ENCODE measurements at places on chromosomes 4 and X.

- DNase-seq = no peak
These were observed 326.4 kb downstream of the PPP3CA start for GRCh38 chr4:101020956-101021355.

DNA sequence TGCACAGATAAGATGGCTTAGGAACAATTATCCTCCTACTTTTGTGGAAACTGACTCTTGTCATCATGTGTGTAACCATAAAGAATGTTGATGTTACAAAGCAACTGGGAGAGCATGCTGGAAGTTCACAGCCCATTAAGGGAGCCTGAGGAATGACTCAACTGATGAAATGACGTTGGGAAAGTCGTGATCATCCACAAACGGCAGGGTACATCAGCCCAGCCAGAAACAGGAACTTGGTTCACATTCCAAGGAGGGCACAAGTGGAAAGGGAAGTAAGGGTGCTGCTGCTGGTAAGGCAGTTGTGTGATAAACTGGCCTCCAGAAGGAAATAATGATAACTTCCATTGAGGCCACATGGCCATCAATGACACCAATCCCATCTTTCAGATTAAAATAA, 6.7 kb downstream of the TEC start:
- DNase-seq = no peak

- DNase-seq = no peak
These were observed 129.9 kb downstream of the SPRY1 start for GRCh38 chr4:123526511-123526910.

GRCh38 chr4:30837131-30837539, 117.0 kb downstream of the PCDH7 start:
- DNase-seq = no peak

DNA sequence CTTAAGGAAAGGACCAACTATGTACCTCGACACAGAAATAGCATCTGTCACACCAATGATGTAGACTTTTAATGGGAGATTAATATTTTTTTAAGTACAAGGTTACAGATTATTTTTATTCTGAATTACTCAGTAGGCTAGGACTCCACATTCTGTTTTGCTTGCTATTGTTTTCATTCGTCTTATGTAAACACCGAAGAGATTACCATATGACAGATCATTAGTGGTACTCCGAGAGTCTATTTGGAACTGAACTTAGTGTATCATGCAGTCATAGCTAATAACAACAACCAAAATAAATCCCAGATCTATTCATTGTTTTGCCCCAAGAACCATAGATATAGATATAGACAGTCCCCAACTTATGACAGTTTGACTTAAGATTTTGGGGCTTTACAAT, 139.7 kb upstream of the SPRY1 start:
- no peak for DNase-seq

DNA sequence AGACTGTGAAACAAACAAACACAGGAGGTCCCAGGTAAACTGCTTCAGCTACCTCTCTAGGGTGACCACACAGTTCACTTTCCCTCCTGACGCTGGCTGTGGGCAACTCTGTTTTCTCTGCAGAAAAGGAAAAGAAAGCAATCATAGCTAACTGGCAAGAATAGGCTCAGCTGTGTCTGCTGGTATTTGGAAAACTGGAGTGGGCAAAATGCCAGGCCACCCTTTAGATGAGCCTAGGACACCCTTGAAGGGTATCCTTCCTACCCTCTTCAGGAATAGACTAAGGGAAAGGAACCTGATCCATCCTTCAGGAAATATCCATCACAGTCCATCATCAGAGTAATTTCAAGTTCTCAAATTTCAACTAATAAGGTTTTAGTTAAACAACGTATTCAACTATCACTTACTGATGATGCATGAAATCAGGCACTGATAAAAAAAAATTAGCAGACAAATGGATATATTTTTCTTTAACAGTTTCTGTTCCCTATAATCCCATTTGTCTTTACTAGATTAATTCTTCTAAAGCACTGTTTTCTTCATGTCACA, 60.9 kb downstream of the CAMK2D start:
- DNase-seq = no peak

- no peak for DNase-seq
These were observed 135.2 kb downstream of the SLIT2 start for GRCh38 chr4:20386906-20387305.

DNA sequence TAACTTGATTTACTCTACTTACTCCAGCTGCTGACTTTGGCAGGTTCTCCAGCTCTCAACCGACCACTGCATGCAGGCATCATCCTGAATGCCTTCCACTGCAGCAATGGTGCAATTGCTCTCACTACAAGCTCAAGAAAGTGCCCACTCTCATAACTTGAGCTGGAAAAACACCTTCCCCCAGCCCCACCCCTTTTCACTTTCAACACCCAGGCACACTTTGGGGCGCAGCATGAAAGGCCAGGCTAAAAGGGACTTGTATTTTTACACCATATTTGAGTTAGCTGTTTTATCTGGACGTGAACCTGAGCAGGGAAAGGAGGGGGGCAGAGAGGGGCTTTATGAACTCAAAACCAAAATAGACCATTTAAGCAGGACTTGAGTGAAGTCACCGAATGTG, 274.5 kb downstream of the RAB28 start:
- DNase-seq = no peak

DNA sequence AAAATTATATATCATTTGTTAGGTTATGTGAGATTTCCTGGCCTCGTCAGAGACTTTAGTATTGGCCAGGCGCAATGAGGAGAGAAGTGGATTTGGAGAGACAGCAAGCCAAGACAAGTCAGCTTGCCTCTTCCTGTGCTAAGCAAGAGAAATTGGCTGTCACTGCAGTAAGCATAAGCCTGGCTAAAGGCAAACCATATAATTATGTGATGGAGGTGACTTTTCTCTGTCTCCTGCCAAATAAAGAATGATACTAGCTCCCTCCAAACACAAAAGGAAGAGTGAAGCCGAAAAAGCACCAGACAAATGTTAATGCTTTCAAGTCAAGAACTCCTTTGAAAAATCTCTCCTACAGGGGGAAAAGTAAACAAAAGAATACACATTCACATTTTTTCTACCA, 2246.0 kb downstream of the ARAP2 start:
- no peak for DNase-seq

- DNase-seq = no peak
These were observed 158.4 kb downstream of the UBE2NL start for GRCh38 chrX:144042271-144042670.

DNA sequence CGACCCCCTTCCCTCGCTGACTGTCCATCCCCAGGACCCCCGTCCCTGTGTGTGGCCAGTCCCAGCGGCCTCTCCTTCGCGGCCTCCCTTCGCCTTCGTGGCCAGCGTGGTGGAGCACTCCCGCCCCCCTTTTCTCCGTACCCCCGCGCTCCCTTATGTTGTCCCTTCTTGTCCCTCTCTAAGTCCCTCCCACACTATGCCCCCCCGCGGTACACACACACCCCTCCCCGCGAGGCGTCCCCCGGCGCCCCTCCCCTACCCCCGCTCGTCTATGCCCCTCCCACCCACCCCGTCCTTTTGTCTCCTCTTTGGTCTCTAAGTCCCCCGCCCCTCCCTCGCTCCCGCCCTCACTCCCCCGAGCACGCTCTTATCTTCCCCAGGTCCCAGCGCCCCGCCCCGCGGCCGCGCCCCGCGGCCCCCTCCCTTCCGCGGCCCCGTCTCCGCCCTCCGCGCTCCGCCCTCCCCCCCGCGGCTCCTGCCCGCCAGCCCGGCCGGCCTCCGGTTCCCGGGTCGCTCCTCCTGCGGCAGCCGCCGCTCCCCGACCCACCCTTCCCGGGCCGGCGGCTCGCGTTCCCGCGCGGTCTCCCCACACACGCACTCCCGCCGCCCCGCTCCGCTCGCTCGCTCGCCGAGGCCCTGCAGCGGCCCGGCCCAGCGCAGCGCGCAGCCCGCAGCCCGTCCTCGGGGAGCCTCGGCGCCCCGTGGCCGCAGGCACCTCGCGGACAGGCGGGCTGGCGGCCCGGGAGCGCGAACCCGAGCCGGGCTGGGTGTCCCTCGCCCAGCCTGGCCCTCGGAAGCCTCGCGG, 26.3 kb downstream of the UTP14A start:
- DNase-seq = peak; percentile 55

GRCh38 chr4:101008503-101008902, 338.8 kb downstream of the PPP3CA start:
- no peak for DNase-seq

GRCh38 chr4:8516996-8517550, 63.1 kb upstream of the GPR78 start:
- DNase-seq = no peak

DNA sequence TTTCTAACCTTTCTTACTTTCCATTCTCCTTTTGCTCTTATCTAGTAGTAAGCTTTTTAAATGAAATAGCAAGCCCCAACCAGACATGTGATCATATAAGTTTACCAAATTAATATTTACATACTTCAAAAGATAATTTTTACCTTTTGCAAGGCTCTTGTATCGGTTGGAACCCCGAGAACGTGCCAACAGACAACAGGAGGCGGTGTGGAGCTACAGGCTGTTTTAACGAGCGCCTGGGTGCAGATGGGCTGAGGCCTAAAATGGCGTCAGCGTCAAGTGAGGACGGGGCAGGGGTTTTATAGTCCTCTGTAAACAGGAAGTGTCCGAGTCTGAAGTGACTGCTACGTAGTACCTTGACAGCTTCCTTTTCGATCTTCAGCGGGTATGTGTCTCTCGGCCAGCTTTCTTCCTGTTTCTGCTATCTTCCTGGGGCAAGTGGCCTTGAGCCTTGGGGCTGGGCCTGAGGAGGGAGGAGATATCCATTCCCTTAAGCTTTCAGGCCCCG, 342.7 kb downstream of the GALNTL6 start:
- DNase-seq = no peak

DNA sequence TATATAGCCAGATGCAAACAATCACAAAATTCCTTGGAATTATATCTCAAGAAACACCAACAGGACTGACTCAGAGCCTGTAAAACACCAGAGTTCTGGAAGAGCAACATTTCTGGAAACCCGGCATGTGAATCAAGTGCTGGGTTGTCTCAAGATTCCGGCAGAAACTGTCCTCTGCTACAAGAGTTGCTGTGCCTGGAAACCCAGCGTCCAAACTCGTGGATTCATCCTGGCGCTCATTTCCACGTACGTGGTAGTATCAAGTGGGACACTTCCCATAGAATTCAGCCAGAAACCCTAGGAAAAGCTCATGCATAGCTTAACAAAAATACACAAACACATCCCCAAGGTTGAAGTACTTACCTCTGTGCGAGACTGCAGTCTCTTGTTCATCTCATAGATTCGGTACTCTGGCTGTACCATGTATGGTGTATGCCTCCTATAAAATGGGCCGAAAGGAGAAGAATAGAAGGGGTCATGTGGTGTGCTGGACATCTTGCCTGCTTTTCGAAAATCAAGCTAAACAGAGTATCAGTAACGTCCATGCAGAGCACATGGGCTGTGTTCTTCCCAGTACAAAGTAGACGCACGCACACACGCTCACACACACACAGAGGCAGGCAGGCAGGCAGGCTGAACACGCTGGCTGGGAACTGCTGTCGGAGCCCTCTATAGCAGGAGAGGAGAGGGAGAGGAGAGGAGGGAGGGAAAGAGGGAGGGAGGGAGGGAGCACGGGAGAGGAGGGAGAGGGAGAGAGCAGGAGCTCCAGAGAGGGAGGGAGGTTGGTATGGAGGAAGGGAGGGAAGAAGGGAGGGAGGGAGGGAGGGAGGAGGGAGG, at the start of gene LDB2:
LDB2 (minus strand) TSS at position 655 of the 837 bp plus-strand sequence.
- DNase-seq = no peak

DNA sequence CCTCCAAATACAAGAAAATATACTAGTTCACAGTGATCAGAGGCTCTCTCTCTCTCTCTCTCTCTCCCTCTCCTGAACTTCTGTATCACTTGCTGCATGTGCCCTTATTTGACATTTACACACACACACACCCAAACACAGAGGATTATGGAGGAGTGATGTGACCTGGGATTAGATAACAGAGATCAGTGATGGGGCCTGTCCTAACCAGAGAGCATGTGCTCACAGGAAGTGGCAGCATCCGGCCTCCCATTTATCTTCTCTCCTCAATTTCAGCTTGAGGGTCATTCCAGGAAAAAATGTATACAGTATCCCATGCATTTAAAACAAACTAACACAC, 143.0 kb downstream of the TSPAN5 start:
- DNase-seq = no peak

DNA sequence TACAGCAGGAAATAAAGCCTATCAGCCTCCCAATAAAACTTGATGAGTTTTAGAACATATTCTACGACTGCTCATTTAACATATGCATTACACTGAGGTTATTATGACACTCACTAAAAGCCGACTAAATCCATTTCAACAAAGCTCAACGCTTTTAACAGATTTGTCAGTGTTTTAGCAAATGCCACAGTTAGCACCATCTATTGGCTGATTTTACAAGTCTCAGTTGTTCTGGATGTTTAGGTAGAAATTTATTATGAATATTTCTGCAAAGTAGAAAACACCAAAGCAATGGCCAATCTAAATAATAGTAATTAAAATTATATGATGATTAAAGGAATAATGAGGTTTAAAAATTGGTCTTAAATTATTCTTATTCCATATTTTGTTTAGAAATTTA, 993.2 kb upstream of the PCDH7 start:
- no peak for DNase-seq

- no peak for DNase-seq
These were observed 86.6 kb downstream of the MID1 start for GRCh38 chrX:10533696-10534365.

- no peak for DNase-seq
These were observed 41.5 kb downstream of the GATB start for GRCh38 chr4:151718984-151719955.

GRCh38 chrX:37302569-37302968, 46.6 kb upstream of the PRRG1 start:
- DNase-seq = peak; percentile 7

DNA sequence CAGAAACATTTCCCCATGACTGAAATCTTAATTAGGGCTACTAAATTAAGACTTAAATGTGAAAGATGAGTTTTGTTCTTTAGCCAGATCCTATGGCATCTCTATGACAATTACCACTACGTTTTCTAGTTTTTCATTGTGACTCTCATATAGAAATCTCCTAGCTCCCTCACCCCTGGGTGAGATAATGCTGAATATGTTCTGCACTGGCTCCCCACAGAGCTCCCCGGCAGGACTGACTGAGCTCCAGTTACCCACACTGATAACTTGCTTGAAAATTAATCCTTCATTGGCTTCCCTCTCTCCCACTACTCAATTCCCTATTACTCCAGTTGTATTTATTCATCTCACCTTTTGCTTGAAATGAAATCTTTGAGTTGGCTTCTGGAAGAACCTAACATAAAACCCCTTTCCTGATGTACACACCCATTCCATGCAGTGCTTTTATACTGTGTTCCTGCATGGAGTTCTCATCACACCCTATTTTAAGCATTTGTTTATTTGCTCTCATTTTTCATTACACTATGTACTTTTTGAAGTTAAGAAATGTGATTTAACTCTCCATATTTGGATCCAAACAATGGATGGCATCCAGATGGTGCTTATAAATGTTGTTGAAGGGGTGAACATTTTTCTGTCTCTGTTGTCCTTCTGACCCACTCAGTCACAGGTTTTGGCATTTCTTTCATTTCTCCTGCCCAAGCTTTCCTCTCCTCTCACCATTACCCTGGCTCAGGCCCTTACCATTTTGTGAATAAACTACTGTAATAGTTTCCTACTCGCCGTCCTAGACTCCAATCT, 623.4 kb downstream of the SPRY1 start:
- no peak for DNase-seq

- no peak for DNase-seq
These were observed 288.6 kb upstream of the NR3C2 start for GRCh38 chr4:148730766-148731165.

All from NCI-H526 treated with DMSO at 0.1 percent for 48 hours (cell line).